Activated CD8-positive, alpha-beta memory T cell treated with anti-CD3 and anti-CD28 coated beads for 24 hours (primary cell): ENCODE measurements at places on chromosomes 2 and 18.

GRCh38 chr2:46326231-46326980 is 29.2 kb downstream of the EPAS1 start:
- no peak for DNase-seq

DNA sequence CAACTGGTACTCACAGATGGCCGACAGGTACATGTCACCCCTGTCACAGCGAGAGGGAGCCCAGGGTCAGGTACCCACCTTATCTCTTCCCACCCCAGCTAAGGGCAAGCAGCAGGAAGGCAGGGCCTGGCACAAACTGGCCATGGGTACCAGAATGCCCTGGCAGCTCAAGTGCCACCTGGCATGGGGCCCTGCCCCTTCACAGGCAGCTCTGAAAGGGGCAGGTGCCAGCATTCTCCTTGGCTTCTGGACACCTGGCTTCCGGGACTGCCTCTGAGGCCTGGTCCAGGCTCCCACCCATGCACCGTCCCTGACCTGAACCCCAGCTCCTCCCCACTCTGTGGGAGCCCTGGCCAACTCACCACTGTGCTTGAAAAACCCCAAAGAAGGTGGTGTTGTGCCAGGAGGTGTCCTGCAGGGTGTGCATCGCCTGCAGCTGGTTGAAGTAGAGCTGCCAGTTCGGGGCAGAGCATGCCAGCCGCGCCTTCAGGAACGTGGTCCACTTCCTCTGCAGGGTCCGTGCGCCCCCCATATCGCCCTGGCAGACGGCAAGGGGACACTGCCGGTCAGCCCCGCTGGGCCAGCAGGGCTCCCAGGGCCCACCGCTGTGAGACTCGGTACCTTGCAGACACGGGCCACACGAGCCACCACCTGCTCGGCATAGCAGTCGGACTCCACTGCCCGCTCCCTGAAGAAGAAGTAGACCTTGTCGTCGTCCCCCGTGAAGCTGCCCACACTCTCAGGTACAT is 5.4 kb downstream of the SEMA4C start:
- no peak for DNase-seq

GRCh38 chr2:20649976-20650375 is 922 bp downstream of the HS1BP3 start:
- DNase-seq, result no peak

- no peak for DNase-seq
Observed at GRCh38 chr2:175478096-175478768, 296.7 kb upstream of the ATP5MC3 start.

GRCh38 chr2:23850564-23851256 is 76.2 kb downstream of the ATAD2B start:
- no peak for DNase-seq

DNA sequence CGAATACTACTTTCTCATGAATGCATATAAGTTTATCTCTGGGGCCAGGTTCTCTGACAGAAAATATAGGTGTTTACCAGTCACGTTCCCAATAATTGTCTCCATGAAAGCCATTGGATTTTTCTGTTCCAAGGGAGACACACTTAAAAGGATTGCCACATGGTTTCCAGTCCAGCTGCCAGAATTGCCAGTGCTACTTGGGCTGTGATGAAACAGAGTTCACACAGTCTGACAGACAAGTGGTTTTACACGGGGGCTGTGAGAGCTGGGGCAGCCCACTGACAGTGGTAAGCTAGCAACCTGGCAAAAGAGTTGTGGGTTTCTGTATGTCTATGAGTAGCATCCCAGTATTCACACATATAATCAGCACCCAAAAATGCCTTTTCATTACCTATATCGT is 27.7 kb upstream of the ATRAID start:
- DNase-seq, result no peak

DNA sequence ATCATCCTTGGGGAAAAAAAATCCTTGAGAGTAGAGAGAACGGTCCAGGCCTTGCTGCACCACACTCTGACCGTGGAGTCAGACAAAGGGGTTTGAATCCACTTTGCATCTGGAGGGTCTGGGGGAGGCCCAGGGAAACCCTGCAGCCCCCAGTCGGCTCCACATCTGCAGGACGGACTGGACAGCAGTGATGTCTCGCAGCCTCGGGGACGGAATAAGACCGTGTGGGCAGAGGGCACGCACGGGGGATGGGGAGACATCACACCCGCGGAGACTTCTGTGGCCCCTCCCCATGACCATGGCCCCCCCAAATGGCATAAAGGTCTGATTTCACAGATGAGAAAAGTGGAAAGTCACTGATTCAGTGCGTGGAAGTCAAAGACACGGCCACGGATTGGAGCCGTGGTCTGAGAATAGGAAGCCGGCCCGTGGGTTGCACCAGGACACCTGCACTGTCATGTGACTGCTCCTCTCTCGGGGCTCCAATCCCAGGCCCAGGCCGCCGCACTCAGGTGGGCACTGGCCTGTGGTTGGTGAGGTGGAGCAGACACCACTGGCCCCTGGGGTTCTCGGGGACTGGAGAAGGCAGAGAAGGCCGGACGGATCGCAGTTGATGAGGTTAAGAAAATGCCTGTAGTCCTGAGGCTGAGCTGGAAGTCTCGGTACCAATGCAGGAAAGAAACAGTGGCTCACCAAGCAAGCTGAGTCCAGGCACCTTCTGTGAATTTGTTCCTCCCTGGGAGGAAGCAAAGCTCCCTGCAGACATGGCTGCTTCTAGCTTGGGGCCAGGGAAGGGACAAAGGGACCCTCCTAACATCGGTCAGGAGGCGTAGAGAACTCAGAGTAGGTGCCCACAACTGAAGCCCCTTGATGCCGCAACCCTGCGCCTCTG is 61.8 kb downstream of the RTP5 start:
- no peak for DNase-seq

DNA sequence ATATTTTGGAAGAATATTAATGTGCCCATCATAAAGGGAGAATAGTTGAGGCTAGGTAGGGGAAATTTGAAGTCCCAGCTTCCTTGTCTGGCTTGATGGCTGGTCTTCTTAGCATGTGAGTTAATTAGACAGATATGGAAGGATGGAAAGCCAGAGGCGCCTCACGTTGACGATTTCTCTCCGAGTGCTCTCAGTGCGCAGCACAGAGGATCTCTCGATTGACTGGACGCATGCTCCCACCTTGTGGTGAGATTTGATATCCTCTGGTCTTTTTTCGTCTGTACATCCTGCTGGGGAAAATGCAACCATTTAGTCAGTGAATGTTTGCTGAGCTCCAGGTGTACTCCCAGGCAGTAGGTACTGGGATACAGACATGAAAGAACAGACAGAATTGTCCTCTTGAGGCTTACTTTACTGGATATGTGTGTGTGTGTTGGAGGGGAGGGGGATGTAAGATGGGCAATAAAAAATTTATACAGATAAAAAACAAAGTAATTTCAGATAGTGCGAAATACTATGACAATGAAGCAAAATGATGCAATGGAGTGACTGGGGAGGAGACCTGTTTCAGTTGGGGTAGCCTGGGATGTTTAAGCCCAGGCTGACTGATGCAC is 66.9 kb upstream of the ZNG1B start:
- DNase-seq, result peak; percentile 77

- no peak for DNase-seq
Observed at GRCh38 chr2:31415421-31415820, 879 bp upstream of the XDH start.

DNA sequence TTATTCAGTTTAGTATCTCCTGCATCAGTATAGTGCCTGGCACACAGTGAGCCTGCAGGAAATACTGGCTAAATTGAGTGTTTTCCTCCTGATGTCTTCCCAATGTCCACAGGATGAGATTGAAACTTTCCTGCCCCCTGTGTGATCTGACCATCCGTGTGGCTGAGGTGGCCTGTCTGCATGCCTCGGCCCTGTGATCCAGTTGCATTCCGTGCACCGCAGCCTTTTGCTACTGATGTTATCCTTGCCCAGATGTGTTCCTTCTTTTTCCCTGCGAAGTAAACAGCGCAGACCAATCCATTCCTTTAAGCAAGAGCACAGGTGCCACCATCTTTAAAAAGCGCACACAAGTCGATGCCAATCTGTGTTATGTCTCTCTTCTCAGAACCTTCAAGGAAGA is 462.6 kb downstream of the PTPRM start:
- no peak for DNase-seq

- DNase-seq, result no peak
Observed at GRCh38 chr18:12092398-12093229, 1.0 kb upstream of the ANKRD62 start.

GRCh38 chr2:127586136-127586535 is 50.7 kb downstream of the MYO7B start:
- no peak for DNase-seq

DNA sequence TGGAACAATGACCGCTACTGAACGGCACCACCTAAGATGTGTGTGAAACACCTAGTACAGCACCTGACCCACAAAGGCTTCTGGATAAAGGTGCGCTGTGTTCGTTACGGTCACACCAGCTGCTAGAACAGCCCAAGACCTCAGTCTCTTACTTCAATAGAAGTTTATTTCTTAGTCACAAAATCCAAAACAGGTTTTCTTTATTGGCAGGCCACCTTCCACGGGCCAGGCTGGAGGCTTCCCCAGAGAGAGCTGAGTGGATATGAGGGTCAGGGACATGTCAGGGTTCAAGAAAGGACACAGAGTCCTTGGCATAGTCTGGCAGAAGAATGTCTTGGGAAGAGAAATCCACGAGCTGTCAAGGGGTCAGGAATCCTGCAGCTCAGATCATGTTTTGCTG is 92.2 kb downstream of the COL6A3 start:
- no peak for DNase-seq

- DNase-seq, result no peak
Observed at GRCh38 chr2:187511356-187512315, 42.6 kb downstream of the TFPI start.

GRCh38 chr2:177606636-177607035 is 214.1 kb downstream of the AGPS start:
- no peak for DNase-seq

DNA sequence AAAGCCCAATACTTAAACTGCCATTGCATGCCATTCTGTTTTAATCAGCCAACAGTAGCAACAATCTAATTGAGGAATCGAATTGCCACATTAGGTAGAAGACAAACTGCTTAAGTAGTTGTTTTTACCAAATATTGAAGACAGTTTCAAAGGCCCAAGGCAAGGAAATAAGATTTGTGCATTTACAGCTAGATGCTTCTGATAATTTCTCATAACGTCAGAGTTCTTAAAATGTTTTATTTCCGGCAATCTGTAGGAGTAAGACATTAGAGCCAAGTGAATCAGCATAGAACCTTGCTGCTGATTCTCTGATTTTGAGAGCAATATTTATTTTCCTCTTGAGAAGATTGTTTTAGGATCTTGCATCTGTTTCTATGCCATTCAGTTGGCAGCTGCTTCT is 174.3 kb downstream of the RBM43 start:
- no peak for DNase-seq

DNA sequence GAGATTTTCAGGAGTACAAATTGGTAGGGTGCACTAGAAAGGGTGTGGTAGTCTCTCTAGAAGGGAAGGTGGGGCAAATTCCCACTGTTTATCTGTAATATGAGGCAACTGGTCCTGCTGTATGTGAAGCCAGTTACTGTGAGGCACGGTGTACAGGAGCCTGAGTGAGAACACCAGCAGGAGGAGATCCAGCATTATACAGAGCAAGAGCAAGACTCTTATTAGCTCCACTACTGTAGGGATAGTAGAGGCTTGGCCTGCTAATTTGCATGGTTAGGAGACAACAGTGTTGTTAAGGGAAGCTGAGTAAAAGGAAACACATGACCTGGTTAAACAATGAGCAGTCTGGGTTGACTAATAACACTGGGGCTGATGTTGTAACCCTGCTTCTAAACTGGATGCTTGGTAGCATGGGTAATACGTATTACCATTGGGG is 76.3 kb upstream of the WDSUB1 start:
- no peak for DNase-seq

DNA sequence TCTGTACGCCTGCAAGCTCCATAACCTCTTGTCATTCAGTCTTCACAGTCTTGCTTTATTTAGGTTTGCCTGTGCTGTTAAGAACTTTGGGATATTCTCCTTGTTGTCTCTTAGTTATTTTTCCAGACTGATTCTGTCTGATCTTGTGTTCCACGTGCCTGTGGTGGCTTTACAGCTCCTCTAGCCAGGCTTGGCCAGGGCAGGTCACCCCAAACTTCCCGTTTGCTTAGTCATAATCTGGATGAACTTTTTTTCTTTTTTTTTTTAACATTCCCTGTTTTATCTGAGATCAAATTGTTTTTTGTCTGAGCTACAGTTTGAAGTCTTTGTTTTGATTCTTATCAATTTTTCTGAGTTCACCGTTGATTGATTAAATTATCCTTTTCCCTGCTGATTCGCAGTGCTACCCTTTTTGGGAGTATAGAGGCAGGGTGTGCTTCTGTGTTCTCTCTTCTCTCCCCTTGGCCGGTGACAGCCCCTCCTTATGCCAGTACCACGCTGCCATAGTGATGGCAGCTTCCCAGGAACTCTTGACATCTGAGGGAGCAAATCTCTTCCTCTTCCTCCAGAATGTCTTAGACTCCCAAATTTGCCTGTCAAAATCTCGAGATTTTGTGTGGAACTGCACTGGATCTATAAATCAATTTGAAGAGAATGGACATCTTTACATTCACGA is 2.5 kb downstream of the SP100 start:
- DNase-seq, result no peak

GRCh38 chr18:13681701-13682100 is 44.7 kb downstream of the FAM210A start:
- DNase-seq, result no peak

DNA sequence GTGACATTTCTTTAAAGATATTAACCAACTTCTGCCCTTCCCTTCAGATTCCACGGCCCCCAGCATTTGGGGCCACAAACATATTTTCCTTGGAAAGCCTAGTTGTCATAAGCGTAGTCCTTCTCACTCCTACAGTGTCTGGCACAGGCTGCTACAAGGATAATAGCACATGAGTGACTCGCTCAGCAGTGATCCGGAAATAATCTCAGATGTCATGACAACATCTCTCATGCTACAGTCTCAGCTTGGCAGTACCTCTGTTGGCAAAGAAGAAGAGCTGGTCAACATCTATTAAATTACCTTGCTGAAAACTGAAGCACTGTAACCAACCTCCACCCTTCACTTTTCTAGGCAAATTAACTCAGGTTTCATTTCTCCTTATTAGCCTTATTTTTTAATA is 351.7 kb downstream of the RAD51AP2 start:
- no peak for DNase-seq

GRCh38 chr2:99938250-99938649 is 204.1 kb downstream of the AFF3 start:
- no peak for DNase-seq

GRCh38 chr2:10000541-10000940 is 42.8 kb upstream of the KLF11 start:
- DNase-seq, result no peak

DNA sequence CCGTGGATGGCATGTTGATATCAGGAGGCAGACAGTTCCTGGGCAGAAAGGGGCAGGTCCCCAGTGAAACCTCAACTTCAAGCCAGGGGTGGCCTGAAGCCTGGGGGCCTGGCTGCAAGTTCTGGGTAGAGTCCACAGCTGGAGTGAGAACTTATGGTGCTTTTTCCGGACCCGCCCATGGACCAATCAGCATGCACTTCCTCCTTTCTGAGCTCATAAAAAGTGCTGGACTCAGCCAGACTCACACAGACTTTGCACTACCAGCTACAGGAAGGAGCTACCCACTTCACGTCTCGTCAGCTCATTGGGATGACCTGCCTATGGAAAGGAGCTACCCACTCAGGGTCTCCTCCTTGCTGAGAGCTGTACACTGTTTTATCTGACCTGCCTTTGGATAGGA is 183.1 kb upstream of the MC4R start:
- DNase-seq, result no peak
